ENCODE measurements at places on chromosomes 12 and 14.

GRCh38 chr12:120013659-120014380, 24.8 kb downstream of the BICDL1 start:
- DNase-seq: no peak

- peak; percentile 66 for DNase-seq
These were observed 918.0 kb downstream of the AACS start for GRCh38 chr12:125983094-125983783.

DNA sequence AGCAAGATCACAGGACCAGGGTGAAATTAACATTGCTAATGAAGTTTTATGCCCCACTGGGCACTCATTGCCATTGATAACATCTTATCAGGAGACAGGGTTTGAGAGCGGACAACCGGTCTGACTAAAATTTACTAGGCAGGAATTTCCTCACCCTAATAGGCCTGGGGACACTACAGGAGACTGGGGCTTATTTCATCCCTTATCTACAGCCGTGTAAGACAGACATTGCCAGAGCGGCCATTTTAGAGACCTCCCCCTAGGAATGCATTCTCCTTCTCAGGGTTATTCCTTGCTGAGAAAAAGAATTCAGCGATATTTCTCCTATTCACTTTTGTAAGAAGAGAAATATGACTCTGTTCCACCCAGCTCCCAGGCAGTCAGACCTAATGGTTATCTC, 8.3 kb downstream of the OR4K17 start:
- no peak for DNase-seq

GRCh38 chr12:49098035-49098451, 3.4 kb upstream of the DHH start:
- DNase-seq: peak; percentile 38

- no peak for DNase-seq
These were observed 52.9 kb downstream of the DUSP6 start for GRCh38 chr12:89299417-89299816.

GRCh38 chr12:29054858-29055663, 94.0 kb upstream of the FAR2 start:
- DNase-seq: peak; percentile 65

DNA sequence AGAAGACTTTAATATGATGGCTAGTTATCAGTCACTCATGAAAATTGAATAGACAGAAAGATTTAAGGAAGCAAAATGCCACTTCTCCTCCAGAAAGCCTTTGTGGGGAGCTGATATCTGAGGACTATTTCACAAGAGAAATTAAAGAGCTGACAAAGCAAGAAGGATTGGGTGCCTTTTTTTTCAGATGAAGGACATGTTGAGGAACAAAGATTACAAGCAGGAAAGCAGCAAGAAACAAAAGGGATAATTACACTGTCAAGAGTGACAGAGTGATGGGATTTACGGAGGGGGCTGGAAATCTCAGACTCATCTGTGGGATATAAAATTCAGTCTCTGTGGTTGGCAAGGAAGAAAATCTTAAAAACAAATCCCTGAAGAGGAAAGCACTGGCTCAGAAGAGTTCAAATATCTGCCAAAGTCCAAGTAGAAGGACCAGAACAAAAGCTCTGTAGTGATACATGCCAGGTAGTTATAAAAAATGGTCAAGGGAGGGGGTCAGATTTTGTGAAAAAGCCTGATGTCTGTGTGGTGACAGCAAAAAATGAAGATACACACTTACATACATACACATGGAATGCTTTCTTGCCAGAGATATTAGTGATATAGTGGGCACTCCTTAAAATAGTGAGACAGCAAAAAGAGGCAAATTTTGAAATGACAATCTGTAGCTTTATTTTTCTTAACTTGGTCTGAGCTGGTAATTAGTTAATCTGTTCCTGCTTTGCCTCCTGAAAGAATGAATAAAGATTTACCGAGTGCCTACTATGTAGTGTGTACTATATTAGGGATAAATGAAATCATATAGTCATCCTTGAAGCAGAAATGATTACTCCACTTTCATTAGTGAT, 62.9 kb downstream of the EPS8 start:
- peak; percentile 59 for DNase-seq
